CD4-positive, alpha-beta T cell treated with Interleukin-4 for 4 hours (primary cell): ENCODE measurements at places on chromosomes 16 and 17.

GRCh38 chr16:7116734-7117133, 215.9 kb upstream of the RBFOX1 start:
- DNase-seq, result no peak

GRCh38 chr16:57531253-57531575, 5.2 kb downstream of the CCDC102A start:
- DNase-seq, result no peak

DNA sequence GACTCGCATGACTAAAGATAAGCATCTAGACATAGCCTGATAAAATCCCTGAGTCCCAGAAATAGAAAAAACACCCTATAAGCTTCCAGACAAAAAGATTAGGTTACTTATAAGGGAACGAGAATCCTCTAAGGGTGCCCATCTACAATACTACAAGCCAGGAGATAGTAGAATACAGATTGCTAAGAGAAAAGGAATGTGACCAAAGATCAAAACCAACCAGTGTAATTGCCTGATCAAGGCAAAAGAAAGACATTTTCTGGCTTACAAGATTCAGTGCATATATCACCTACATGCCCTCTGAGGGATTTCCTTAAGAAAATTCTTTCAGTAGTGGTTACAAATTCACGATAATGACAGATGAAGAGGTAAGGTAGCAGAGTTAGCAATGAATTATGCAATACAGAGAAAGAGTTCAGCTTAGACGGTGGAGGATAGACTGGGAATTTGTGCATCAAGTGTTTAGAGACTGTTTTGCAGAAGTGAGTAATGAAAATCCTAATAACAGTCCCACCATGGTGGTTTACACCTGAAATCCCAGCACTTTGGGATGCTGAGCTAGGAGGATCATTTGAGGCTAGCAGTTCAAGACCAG, 35.0 kb downstream of the BCL7C start:
- no peak for DNase-seq

DNA sequence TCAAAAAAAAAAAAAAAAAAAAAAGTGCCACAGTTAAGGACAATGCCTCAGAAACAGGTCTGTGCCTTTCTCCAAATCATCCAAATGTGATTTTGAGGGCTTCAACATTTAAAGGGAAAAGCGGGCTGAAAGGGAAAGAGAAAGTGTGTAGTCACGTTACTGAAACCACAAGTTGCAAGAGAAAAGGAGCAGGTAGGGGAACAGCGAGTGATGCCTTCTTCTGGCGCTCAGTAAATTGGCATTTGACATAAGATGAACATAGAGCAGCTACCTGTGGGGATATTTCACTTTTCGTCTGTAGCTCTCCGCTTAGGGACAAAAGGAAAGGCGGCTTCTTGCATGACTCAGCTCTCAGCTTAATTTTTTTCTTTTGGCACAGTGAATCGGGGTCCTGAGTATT, 11.1 kb downstream of the CMTM2 start:
- peak; percentile 62 for DNase-seq

DNA sequence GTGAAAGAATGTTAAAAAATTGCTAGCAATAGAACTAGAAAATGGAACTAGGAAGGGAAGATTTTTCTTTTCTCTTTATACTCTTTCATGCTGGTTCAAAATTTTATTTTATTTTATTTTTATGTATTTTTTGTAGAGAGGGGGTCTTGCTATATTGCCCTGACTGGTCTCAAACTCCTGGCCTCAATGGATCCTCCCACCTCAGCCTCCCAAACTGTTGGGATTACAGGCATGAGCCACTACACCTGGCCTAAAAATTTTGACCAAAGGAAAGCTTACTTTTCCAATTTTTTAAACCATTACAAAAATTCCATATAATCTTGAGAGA, 10.0 kb upstream of the TERF2 start:
- no peak for DNase-seq

- DNase-seq, result no peak
These were observed 6.0 kb downstream of the DDX19B start for GRCh38 chr16:70304892-70305448.

- DNase-seq, result no peak
These were observed 163.3 kb downstream of the ANKFN1 start for GRCh38 chr17:56316604-56317003.

DNA sequence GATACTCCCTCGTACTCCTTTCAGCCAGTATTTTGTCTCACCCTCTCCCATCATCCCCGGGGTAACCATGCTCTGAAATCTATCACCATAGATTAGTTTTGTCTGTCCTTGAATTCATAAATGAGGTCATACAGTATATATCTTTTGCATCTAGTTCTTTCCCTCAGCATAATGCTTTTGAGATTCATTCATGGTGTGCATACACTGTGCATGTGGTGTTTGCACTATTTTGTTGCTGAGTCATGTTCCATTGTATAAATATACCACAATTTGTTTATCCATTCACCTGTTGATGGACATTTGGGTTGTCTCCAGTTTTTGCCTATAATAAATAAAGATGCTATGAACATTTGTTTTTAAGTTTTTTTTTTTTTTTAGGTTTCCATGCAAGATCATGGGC, 34.2 kb upstream of the NLRP1 start:
- DNase-seq, result no peak

DNA sequence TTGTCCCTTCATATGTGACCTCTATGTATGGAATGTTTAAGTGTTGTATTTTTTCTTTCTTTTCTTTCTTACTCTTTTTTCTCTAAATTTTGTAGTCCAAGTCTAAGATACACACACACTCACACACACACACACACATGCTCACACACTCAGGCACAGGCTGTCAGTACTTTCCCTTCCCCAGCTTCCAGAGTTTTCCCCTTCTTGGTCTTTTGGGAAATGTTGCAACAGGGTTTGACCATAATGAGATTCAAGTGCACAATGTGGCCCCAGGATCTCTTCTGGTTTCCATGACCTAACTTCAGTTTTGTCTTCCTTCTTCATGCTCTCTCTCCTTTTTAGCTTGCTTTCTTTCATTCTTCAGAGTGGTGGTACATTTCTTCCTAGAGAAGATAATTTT, 289.8 kb upstream of the FOXF1 start:
- DNase-seq, result no peak

DNA sequence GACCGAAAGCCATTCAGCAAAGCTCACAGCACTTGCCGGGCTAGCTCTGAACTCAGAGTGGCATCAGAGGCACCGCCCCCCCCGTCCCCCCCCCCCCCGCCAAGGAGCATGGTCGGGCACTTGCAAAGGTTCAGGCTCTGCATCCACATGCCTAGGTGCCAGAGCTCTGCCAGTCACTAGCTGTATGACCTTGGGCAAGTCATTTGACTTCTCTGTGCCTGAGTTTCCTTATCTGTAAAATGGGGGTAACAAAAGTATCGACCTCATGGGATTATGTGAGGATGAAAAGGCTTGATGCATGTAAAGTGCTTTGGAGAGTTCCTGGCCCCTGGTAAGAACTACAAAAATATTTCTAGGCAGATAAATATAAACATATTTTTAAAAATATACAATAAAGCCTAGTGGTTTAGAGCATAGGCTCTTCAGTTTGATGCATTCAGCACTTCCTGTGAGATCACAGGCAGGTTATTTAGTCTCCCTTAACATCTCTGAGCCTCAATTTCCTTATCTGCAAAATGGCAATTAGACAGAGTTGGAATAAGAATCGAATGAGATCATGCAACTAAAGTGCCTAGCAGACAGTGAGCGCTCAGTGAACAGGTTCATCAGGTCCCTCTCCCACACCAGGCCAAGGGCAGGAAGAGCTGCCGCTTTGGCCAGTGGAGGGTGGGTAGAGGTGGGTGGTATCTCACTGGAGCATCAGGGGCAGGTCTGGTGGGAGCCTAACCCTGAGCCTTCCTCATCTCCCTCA, 117.2 kb downstream of the CYLD start:
- DNase-seq, result no peak

DNA sequence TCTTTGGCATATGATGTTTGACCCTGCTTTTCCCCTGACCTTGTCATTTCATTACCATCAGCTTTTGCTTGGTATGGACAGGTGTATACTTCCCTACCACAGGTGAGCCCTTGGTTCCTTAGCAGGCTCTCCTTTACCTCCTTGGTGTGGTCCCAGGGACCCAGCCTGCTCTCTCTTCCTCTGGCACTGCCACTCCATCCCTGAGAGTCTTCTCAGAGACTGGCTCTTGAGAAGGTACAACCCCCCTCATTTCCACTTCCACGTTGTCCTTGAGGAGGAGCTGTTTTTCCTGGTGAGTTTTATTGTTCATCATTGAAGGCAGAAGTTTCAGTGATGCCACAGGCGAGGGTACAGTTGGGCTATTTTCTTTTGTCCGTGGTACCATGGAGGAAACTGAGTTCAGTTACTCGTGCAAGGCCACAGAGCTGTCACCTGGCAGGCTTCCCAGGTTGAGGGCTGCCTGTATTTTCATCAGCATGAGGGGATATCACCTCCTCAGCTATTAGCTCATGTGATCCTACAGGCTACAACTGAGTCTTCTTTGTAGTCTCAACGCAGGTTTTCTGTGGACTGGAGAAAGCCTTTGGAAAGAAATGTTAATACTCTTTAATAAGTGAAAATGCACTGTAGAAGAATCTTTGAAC, 52.3 kb downstream of the MSI2 start:
- no peak for DNase-seq

- DNase-seq, result no peak
These were observed 205.9 kb upstream of the COX10 start for GRCh38 chr17:13863436-13863835.

DNA sequence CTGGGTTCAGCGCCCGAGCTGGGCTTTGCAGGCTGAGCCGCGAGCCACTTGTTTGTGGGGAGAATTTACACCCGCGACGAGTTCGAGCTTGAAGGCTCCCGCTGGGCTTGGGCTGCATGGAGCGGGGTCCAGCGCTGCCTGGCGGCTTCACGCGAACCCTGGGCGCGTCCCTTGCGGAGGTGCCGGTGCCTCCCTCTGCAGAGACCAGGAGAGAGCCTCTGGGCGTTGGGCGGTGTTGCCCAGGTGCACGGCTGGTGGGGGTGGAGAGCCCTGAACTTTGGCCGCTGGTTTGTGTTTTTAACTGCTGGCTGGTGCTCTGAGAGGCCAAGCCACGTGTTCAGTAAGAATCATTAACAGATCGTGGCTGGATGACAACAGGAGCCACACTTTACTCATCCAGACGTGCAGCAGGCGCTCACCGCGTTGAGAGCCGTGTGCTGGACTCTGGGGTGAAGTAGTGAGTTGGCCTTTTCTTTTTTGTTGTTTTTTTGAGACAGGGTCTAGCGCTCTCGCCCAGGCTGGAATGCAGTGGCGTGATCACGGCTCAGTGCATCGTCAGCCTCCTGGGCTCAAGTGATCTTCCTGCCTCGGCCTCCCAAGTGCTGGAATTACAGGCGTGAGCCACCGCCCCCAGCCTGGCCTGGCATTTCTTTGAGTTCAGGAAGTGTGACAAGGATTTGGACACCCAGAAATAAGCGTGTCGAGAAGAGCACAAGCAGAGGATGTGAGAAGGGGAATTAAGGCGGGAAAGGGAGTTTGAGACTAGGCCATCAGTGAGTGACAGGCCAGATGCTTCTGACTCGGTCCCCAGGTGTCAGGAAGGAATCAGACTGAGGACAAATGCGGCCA, 827 bp downstream of the CDK10 start:
- no peak for DNase-seq

DNA sequence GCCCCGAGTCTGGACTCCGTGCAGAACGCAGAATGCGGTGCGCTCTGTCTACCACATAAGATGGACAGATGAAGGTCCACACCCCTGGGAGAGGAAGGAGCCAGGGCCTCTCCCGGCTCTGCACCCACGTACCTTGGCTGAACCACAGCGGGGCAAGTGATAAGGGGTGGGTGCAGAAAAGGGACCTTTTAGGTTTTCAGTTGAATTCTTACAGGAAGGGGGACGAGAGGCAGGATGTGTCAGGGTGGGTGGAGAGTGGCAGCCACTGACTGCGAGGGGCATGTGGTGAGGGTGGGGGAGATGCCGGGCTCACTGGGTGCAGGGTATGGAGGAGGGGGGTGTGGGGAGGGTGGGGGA, 372 bp downstream of the CD300A start:
- peak; percentile 70 for DNase-seq

DNA sequence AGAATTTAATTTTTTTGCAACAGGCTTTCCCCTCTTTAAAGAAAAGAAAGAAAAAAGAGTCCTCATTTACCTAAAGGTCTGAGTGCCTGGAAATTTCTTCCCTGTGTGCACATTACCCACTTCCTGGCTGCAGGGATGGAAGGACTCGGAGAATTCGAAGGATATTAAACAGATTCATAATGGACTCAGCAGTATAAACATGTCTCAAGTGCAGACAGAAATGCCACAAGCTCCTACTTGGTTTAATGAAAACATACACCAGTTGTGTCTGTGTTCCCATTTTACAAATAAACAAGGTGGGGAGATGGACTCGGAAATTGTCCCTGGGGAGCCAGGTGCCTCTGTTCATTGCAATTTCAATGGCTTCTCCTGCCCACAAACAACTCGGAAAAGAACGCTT, 47.2 kb downstream of the MEOX1 start:
- no peak for DNase-seq

GRCh38 chr17:17633310-17633709, 41.8 kb upstream of the PEMT start:
- DNase-seq, result no peak

DNA sequence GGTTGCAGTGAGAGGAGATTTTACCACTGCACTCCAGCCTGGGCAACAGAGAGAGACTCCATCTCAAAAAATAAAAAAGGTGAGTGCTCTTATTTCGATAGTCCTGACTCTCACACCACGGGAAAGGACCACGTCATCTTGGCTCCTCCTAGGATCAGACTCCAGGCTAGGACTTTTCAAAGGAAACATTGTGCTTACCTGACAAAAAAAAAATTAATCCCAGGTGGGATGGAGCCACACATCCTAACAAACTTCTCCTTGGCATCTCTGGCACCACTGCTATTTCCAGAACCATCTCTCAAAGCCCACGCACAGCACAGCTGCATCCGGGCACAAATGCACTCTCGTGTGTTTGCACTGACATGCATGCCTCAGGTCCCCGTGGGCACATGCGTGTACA, 262.4 kb downstream of the ENGASE start:
- DNase-seq, result no peak

- no peak for DNase-seq
These were observed 17.7 kb downstream of the PLCG2 start for GRCh38 chr16:81796583-81797346.

GRCh38 chr17:50199803-50200456, 1.5 kb downstream of the COL1A1 start:
- DNase-seq, result peak; percentile 67

DNA sequence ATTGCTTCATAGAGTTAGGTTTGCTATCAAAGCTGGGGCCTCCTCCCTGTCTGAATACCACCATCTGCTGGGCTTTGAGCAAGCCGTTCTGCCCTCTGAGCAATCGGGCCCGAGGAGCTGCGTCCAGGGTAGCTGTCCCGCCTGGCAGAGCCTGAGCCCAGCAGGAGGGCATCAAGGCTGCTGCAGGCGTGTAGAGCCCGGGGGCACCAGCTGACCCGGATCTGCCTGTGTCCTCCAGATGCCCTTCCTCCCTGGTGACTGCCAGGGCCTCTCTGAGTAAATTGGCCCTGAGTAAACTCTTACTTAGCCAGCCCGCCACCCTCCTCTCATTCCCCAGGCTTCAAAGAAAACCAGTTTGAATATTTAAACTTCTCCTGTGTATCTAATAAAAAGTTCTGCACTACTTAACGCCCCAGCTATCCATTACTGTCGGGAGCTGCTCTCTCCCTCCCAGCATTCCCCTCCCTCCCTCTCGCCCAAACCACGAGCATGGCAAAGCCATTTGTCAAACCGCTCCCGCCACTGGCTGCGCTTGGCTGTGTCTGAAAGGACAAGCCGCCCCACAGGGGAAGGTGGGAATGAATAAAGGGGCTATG, 16.4 kb downstream of the CDK5RAP3 start:
- no peak for DNase-seq
